ENCODE measurements at places on chromosomes 12 and 14. TPM values are rescaled to one million over a fixed set of nuclear protein-coding genes. Genes with fewer than 3 reads are reported as not detected.

GRCh38 chr12:52179396-52179973 is 12.3 kb downstream of the KRT80 start:
- DNase-seq = no peak

DNA sequence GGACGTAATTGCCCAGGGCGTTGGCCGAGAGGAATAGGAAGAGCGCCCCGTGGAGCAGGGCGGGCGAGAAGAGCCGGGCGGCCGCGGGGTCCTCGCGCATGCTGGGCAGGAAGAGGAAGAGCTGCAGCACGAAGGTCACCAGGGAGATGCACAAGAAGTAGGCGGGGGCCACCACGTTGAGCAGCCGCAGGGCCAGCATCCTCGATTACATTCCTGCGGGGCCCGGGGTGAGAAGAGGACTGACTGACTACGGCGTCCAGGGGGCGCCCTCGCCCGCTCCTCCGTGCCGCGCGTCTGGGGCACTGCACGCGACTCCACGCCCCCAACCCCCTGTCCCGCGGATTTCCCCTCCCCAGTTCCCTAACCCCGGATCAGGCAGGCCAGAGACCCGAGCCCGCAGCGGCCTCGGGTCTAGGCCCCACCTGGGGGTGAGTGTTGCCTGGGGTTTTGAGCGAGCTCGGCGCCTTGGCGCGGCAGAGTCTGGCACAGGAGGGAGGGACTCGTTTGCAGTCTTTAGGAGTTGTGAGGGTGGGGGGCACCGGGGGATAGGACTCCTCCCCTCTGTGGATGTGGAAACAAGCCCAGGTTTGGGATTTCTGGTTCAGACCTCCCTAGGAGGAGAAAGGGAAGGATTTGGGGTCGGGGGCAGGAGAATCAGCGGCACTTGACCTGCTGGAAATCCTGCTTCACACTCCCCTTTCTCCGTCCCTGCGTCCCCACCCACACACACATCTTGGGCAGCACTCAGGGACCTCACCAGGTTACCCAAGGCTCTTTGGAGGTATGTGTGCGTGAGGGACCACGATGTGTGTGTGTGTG is 1.8 kb downstream of the ZDHHC22 start:
- no peak for DNase-seq

DNA sequence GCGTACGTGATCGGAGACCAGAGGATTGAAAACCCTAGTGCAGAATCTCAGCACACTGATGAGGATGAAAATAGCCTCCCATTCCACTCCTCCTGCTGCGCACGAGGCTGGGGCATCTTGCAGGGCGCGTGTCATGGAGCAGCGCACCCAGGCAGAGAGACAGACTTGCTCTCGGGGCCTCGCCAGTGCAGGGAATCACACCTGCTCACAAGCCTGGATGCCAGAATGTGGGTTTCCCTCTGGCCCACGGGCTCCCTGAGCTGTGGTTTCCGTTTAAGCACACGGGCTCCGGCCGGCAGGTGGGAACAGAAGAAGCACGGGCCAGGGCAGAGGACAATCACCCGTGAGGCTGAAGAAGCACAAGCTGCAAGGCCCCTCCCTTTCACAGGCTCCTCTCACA is 2.0 kb downstream of the FGF6 start:
- DNase-seq = no peak

ENO2 gene
- 137 TPM for total RNA-seq

DNA sequence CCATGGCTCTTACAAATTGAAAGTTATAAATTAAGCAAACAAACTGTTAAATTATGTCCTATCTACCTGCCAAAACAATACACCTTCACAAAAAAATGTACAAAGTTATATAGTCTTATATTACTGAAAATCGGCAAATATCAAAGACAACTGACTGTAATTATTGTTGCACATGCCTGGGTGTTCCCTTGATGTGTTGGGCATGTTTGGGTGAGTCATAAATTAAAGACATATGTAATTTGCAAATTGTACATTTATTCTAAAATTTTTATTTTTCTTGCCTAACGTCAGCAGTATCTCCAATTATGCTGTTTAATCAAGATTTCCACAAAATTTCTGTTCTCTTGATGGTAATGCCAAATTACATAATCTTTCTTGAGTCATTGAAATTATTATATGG is 22.0 kb upstream of the SEL1L start:
- no peak for DNase-seq

DNA sequence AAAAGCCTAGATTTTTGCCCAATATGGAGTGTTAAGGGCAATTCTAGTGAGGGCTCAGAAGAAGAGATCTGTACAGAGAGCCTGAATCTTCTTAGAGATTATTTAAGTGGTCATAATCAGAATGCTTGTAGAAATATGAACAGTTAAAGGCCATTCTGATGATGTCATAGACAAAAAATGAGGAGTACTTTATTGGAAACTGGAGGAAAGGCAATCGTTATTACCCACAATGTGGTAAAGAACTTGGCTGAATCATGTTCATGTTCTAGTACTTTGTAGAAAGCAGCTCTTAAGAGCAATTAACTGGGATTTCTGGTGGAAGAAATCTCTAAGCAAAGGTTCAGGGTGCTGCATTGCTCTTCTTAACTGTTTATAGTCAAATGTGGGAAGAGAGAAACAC is 36.4 kb upstream of the SYT10 start:
- DNase-seq = no peak

CLEC9A gene
- total RNA-seq = not detected

DNA sequence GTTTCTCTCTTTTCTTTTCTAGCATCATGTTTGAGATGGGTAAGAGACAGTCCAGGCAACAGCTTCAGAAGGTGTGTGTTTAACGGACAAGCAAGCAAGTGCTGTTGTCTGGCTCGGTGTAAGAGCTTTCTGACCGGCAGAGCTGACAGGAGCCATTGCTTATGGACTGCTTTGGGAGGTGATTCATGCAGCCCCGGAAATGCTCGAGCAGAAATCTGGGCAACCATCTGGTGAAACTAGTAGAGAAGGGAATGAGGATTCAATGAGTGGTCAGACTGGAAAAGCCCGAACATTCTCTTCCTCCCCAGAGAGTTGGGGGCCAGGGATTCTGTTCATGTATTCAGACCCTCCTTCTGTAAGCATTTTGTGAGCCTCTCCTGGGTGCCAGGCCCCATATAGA is 24.4 kb downstream of the TUNAR start:
- no peak for DNase-seq

DNA sequence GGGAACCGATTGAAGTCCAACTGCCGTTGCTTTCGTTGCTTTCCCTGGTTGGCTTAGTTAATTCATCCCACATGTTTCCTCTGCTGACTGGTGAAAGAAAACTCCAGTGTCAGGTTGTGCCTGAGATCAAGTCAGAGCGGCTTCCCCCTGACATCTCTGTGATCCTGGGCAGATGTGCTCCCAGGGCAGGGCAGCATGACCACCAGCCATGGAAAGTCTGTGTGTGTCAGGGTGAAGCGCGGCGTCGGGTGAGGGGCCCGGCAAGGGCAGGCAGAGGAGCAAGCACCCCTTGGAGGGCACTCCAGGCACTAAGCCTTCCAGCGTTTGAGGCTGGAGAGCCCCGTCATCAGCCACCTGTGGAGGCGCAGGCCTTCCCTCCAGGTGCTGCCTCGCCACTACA is 54.5 kb upstream of the IGF1 start:
- no peak for DNase-seq

LMNTD1 gene
- total RNA-seq = 1.1 TPM

ALDH2 gene
- total RNA-seq = 15.4 TPM

LRRC10 gene
- not detected for total RNA-seq

C1R gene
- total RNA-seq = 2.5 TPM

- no peak for DNase-seq
Observed at GRCh38 chr12:68559246-68559645, 51.5 kb upstream of the RAP1B start.

PSMA6 gene
- 175 TPM for total RNA-seq

DNA sequence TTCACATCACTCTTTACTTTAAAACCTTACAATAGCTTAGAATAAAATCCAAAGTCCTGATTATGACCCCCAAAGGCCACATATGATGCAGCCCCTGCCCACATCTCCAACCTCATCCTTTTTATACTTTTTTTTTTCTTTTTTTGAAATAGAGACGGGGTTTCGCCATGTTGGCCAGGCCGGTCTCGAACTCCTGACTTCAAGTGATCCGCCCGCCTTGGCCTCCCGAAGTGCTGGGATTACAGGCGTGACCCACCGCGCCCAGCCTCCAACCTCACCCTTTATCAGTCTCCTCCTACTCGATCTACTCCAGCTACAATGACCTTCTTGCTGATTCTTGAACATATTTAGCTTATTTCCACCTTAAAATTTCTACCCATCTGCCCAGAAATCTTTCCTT is 1.2 kb upstream of the MAPKAPK5 start:
- no peak for DNase-seq

IQSEC3 gene
- 4.5 TPM for total RNA-seq

GLIPR1 gene
- total RNA-seq = 2.8 TPM
